NCI-H2171 treated with DMSO at 0.1 percent for 48 hours (cell line): ENCODE measurements at places on chromosomes 6 and 20.

DNA sequence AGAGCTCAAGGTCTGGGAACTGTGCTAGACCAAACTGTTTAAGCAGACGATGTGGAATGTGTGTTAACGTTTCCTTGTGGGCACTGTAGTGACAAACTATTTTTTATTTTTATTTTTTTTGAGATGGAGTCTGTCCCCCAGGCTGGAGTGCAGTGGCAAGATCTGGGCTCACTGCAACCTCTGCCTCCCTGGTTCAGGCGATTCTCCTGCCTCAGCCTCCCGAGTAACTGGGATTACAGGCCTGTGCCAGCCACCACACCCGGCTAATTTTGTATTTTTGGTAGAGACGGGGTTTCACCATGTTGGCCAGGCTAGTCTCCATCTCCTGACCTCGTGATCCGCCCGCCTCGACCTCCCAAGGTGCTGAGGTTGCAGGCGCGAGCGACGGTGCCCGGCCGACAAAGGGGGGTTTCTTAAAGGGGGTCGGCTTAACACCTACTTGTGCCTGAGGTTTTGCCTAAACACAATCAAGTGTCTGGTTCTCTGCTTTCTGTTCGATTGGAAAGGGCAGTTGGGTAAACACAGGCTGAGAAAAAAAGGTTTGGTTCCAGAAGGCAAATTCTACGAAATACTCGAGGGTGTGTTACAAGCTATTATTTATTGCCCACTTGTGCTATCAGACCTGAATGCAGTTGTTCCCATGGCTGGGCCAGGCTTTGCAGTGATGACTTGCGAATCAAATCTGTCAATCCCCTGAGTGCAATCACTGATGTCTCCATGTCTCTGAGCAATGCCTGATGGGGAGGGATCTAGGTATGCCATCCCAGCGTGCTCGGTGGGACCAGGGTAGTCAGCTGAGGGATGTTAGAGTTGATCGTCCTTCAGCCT is 1.3 kb downstream of the NOP56 start:
- no peak for DNase-seq

GRCh38 chr6:168313431-168314011 is 6.1 kb downstream of the DACT2 start:
- DNase-seq, result no peak

GRCh38 chr6:123448306-123448884 is 188.4 kb downstream of the TRDN start:
- no peak for DNase-seq

DNA sequence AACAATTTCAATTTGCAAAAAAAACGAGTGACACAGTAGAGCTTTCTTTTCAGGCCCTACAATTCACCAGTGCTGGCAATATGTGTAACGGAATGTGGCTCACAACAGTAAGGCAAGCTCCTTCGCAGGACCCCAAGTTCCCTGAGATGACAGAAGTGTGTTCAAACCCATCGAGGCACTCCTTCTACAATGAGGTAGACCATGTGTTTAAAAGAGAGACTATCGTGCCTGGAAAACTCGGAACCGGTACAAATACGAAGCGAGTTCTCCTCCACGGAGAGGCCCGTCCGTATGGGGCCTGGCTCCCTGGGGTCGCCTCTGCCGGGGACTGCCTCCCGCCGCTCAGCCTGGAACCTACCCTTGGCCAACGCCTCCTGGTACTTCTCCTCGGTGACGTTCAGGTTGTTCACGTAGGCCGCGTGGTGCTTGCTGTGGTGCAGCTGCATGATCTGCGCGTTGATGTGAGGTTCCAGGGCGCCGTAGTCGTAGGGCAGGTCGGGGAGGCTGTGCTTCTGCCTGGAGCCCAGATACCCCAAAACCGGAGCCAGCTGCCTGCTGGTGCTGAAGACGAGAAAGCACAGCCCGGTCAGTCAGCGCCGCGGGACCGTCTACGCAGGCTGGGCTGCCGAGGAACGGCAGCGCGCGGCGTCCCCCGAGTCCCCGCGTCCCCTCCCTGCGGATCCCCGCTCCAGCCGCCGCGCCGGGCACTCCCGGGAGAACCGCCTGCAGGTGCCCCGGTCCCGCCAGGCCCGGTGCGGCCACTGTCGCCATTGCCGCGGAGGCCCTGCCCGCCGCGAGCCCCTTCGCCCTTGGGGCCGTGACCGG is 526 bp downstream of the SOD2 start:
- peak; percentile 51 for DNase-seq

DNA sequence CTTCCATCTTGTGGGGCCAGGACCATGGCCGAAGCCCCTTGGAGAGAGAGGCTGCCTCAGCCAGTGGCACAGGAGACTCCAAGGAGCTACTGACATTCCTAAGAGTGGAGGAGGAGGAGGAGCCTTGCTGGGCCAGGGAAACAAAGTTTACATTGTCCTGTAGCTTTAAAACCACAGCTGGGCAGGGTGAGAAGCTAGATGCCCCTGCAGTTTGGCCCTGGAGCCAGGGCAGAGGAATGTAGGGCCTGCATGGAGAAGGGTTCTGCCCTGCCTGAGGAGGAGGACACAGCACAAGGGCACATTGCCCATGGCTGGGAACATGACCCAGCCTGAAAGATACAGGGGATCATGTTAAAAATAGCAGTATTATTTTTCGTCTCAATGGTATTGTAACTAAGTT is 37.4 kb downstream of the PLCG1 start:
- DNase-seq, result no peak

DNA sequence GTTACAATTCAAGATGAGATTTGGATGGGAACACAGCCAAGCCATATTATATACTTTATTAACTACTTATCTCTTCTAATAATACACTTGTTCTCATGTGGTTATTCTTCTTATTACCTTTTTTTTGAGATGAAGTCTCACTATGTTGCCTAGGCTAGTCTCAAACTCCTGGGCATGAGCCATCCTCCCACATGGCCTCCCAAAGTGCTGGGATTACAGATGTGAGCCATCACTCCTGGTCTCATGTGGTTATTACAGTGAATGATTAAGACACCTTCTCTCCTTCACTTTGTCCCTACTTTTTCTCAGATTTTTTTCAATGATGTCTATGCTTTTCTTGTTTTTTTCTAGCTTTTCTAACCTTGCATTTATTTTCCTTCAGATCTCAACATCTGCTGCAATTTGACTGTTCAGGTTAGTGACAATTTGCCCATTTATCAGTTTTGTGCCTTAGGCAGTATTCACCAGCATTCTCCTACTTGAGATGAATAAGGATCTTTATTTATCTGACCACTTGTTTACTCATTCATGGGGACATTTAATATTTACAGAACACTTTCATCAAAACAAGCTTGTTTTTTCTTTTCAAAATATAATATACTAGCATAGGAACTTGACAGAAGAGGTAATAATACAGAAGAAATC is 105.7 kb downstream of the SLC16A10 start:
- DNase-seq, result no peak

- DNase-seq, result no peak
Observed at GRCh38 chr6:157013649-157014304, 236.6 kb downstream of the ARID1B start.

DNA sequence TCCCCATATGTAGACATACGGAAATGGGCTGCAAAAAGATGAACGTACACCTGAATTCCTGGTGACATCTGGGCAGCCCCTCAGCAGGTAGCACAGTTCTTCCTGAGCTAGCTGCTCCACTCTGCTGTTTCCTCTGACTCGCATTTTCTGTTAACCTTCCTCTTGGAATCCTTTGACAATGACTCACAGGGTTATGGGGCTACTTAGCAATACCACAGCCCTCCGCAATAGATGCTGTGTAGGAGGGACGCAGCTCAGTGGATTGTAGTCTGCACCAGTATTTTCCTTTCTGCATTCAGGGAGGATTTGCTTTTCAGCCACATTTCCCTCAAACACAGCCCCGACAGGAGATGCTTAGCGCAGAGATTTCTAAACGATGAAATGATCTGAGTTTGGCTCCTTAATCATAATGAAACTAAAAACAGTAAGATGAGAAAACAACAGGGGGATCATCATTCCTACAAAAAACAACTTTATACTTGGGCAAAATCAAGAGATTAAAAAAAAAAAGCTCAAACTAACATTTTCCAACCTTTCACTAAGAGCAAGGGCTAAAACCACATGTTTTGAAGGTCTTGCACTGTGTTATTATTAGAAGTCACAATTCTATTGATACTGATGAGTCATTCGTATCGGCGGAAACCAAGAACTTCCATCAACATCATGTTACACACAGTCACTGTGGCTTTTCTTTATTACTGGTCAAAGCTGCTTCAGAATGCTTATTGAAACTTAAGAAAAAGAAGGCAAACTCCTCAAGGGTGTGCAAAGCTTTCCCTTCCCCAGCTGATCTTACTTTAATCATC is 12.2 kb downstream of the BACH2 start:
- DNase-seq, result no peak

DNA sequence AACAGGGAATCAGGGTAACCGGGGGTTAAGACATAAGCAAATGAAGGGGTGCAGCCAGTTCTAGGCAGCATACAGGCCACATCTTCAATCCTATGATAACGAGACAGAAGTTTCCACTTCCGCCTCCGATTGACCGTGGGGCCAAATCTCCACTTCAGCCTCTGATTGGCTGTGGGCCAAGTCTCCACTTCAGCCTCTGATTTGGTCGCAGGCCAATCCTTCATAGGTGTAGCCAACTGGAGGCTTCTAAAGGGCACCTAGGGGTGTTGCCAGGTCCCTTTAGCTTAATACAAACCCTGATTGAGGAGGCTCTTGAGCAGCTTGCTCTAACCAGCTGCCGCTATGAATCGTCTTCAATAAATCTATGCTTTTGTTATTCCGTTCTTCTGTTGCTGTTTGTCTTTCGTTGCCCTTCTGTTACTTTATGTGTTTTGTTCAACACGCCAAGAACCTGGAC is 2.1 kb upstream of the ERGIC3 start:
- DNase-seq, result peak; percentile 90
